ENCODE measurements at places on chromosomes 2 and 18.

DNA sequence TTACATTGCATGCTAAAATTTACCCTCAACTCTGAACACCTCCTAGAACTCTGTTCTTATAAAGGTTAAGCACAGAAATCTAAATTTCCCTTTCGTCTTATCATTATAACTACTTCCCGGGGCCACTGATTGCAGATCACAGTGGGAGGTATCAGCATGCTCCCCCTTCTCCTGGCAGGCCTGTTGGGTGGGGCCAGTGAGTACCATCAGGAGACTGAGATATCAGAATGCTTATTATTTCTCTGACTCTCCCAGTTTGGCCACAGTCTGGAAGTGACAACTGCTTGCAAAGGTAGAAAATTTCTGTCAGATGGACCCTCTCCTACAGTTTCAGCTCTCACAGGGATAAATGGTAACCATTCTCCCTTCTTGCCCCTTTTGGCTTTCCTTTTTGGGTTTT is 62.6 kb downstream of the DSEL start:
- DNase-seq: no peak
- no peaks in the 10 kb centered on the region for H3K4me1 ChIP-seq
- H3K27ac ChIP-seq: no peak overlapping the region

DNA sequence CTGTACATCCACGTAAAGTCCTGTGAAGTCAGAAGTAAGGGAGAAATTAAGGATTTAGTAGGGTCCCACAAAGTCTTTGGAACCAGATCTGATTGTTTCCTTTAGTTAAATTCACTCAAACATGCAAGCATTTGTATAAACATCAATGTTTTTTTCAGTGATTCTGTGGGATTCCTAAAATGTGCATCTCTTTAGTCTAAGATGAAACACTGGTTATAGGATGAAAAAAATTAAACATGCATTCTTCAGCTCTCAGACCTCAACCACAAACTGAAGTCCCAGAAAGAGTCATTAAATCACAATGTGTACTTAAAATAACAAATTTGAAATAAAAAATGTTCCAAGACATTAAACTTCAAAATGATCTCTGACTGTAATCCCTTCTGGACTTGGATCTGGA is 76.5 kb upstream of the APCDD1 start:
- H3K36me3 ChIP-seq: no peaks in the 10 kb centered on the region
- no peak overlapping the region for H3K4me3 ChIP-seq
- H3K27me3 ChIP-seq: no peaks in the 10 kb centered on the region
- no peak overlapping the region for H3K27ac ChIP-seq
- DNase-seq: no peak

- H3K4me3 ChIP-seq: no peak overlapping the region
- peaks cover 7% of the 10 kb centered on the region for H3K27me3 ChIP-seq
- H3K27ac ChIP-seq: no peak overlapping the region
- peaks cover 2% of the 10 kb centered on the region for H3K4me1 ChIP-seq
- no peaks in the 10 kb centered on the region for H3K36me3 ChIP-seq
Observed at GRCh38 chr2:238227587-238228032, 12.2 kb downstream of the HES6 start.

- no peak overlapping the region for H3K4me3 ChIP-seq
- no peaks in the 10 kb centered on the region for H3K4me1 ChIP-seq
- no peaks in the 10 kb centered on the region for H3K36me3 ChIP-seq
Observed at GRCh38 chr2:215861607-215862350, 151.6 kb downstream of the MREG start.

DNA sequence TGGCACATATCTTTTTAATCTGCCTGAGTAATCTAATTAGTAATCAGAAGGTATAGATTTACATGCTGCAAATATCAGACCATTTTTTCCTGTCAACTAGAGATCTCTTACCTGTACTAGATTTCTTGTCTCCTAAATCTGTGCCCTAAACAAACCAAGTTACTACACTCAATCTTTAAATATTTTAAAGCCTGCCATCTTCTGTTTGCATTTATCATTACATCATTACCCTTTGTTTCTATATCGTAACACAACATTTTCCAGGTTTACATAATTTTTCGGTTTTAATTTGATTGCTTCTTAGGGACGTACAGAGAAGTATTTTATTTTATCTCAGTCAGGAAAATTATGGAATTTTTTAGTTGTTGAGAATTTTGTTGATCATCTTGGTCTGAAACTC is 25.7 kb downstream of the PSMA8 start:
- H3K27ac ChIP-seq: no peak overlapping the region
- H3K27me3 ChIP-seq: no peaks in the 10 kb centered on the region
- no peak overlapping the region for H3K4me3 ChIP-seq
- no peaks in the 10 kb centered on the region for H3K4me1 ChIP-seq
- no peak for DNase-seq
